ENCODE measurements at places on chromosomes 6 and 20. TPM values are rescaled to one million over a fixed set of nuclear protein-coding genes. Genes with fewer than 3 reads are reported as not detected.
A peak's percentile ranks its signal among the peaks of the same experiment; 100 is the strongest.

DNA sequence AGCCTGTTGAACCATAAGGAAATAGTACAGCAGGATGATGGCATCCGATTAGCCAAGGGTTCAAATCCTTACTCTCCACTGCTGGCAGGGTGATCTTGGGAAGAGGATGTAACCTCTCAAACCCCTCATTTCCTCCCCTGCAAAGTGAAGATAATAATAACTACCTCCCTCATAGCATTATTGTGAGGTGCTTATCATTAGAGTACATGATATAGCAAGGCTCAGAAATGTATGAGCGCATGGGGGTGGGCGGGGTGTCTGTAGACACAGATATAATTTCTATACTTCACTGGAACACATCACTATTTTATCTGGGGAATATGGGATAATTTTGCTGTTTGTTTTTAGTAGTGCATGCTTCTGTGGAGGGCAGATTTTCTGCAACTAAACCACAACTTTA lies 89.8 kb upstream of the LAMP5 start:
- DNase-seq: no peak

- peak; percentile 46 for DNase-seq
Measured at GRCh38 chr6:77463308-77463860, at the start of gene HTR1B. Gene HTR1B, minus strand, starts transcription at chr6:77463491. Its CDS starts 88 bp downstream, at chr6:77463403.

GRCh38 chr6:26394289-26394688 lies 7.8 kb upstream of the BTN3A1 start:
- peak; percentile 52 for DNase-seq

- peak; percentile 56 for DNase-seq
Measured at GRCh38 chr6:34248198-34248726, 544 bp downstream of the SMIM29 start.

GRCh38 chr20:41392295-41392694 lies 25.7 kb upstream of the EMILIN3 start:
- DNase-seq: no peak

DNA sequence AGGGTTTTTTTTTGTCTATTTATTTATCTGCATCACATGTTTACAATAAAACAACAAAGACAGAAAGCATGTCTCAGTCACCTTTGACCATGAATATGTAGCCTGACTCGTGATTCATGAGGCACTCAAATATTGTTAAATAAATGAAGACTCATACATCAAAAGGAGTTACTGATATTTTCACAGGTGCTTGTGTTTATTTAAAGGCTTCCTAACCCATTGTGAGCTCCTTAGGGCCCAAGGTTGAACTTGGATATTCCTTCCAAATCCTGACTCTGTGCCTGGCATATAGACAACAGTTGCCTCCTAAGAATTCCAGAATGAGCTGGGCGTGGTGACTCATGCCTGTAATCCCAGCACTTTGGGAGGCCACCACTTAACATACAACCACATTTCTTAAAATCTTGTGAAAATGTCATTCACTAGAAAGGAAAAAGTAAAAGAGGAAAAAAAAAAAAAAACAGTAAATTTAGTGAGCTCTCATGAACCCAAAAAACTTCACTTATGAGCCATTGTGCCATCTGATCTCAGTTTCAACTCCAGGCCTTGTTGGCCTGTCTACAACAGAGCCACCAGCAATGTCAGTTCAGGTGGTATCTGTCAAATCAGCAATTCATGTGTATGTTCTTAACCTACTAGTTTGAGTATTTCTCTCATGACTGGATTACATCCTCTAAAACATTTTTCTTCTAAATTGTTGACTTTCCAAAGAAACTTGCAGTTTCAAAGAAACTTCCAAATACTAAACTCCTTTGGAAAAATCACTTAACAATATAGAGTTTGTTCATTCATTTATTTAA lies 162.7 kb upstream of the MARCKS start:
- DNase-seq: no peak

GRCh38 chr20:21301940-21302663 lies 1.0 kb upstream of the XRN2 start:
- DNase-seq: no peak

- DNase-seq: no peak
Measured at GRCh38 chr20:61791995-61792394, 273.7 kb downstream of the TAF4 start.

GRCh38 chr6:134317471-134318131 lies at the start of gene SGK1:
Gene SGK1, minus strand, starts transcription at chr6:134318112. Its CDS starts 652 bp downstream, at chr6:134317460.
- DNase-seq: peak; percentile 70

- no peak for DNase-seq
Measured at GRCh38 chr20:62902926-62903615, 23.2 kb downstream of the DIDO1 start.

GRCh38 chr6:43723737-43724295 lies 36.2 kb upstream of the MRPS18A start:
- peak; percentile 78 for DNase-seq

DNA sequence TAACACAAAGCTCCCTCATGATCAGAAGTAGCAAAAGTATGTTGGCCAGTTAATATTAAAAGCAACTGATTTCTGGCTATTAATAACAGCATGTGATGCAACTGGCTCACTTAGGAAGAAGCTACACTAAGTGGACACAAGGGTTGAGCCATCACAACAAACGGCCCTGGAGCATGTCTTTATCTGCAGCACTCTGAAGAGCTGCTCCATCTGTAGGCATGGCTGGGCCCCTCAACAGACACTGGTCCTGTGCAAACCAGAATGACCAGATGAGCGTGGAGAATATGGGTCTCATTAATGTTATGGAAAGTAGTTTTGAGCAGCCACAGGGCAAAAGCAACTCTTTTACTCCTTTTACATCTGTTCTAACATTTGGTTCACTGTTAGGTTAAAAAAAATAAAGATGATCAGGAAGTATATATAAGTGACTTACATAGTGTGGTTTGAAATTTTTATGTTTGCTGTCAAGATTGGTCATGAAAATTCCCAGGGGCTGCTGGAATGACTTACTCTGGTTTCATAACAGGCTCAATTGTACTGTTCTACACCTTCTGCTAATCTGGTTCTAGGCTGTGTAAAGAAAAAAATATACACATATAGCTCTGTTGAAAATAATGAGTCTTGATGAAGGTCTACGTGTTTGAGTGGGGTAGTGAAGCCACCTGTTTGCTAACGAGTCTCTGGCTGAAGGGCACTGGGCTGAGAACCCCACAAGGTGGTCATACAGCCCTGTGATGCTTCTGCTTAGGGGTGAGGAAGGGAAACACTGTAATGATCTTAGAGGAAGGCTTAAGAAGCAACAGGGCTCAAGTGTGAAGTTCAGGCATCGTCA lies 58.1 kb downstream of the INSM1 start:
- DNase-seq: no peak

GRCh38 chr20:17634661-17635331 lies 47.2 kb downstream of the RRBP1 start:
- DNase-seq: no peak

GRCh38 chr6:144723431-144723830 lies 438.3 kb downstream of the UTRN start:
- DNase-seq: no peak

DNA sequence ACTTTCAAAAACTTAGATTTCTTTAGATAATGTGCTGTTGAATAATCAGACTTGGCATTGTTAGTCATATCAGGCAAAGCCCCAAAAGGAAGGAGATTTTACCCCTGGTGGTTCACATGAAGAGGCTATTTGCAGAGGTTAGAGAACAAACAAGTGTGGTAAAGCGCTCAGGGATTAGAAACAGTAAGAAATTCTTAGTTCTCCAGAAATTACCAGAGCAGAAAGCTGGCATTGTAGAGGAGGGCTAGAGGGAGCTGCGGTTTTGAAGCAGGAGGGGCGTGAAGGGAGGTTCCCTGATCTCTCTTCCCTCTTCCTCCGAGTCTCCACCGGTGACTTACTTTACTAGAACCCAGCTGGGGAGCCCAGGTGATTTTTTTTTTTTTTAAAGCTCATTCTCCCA lies 10.2 kb downstream of the MYO6 start:
- DNase-seq: no peak

DNA sequence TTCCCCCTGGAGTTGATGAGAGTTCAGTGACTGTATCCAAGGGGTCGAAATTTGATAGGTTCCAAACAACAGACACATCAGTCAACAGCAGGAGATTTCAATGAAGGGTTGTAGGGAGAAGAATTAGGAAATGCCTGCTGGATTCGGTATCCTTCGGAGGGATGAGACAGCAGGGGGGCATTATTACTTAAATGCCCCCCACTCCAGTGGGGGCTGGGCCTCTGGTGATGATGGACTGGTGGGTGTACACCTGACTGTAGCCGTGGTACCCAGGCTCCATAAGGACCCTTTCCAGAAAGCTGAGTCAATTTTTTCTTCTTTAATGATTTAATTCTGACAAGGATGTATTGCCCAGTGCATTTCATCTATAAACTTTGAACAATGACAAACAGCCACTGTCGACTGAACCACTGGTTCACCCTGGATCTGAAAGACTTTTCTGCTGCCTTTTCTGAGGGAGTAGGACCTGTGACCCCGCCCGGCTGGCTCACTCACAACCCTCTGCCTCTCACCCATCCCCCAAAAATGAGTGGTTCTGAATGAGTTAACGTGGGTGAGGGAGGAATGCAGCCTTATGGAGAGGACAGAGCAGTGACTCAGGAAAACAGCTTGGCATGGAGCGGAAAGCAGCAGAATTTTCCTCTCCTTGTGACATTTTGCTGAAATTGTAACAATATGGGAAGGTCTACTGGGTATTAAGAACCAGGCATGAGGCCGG lies 41.0 kb downstream of the ZMYND8 start:
- DNase-seq: peak; percentile 53

GRCh38 chr6:155103816-155104366 lies 108.8 kb downstream of the TIAM2 start:
- DNase-seq: no peak

- no peak for DNase-seq
Measured at GRCh38 chr20:10501402-10501801, 66.3 kb downstream of the SLX4IP start.

DNA sequence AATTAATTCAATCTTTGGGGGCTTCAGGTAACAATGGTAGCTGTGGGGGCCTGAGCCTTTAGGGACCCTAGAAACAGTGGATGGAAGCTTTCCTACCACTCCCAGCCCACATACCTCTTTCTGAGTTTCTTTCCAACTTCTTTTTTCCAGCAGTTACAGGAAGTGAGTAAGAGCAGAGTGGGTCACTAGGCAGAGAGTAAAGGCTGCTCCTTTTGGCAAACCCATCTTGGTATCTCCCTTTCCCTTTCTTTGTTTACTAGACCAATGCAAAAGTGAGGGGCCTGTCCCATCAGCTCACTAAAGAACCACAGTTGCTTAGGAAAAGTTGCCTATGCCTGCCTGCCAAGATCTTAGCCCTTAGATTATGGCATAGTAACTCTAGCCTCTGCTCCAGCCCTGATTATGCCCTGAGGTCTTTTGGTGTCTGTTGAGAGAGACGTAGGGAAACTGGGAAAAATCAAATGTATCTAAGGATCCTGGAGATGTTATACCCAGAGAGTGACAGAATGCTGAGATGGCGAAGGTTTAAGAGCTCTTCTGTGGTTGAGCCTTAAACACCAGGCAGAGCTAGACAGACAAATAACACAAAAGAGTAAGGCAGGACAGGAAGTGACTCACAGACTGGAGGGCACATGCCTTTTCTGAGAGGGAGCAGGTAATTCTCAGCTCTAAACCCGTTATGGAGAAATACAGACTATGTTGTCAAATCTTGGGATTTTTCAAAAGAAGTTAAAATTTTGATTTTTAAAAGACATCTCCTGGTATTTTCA lies 31.3 kb downstream of the TRMT6 start:
- peak; percentile 67 for DNase-seq

DNA sequence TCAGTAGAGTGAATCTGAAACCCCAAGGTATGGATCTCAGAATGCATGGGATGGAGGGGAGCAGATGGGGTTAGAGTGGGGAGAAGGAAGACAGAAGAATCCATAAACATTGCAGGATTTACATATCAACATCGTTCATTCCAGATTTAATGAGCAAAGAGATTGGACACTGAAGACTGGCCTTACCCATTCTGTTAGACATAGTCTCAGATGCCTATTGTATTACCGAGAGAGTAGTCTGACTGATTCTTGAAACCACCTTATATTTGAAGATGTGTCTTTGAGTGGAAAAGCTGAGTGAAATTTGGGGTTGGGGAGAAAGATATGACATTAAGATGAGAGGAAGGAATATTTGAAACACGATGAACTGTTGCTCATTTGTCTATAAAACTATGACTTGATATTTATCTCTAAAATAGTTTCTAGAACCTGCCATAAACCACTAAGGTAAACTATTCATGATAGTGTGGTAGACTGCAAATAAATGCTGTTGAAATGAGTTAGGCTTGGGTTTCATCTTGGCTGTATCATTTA lies 5.7 kb downstream of the HLA-DRA start:
- DNase-seq: no peak

DNA sequence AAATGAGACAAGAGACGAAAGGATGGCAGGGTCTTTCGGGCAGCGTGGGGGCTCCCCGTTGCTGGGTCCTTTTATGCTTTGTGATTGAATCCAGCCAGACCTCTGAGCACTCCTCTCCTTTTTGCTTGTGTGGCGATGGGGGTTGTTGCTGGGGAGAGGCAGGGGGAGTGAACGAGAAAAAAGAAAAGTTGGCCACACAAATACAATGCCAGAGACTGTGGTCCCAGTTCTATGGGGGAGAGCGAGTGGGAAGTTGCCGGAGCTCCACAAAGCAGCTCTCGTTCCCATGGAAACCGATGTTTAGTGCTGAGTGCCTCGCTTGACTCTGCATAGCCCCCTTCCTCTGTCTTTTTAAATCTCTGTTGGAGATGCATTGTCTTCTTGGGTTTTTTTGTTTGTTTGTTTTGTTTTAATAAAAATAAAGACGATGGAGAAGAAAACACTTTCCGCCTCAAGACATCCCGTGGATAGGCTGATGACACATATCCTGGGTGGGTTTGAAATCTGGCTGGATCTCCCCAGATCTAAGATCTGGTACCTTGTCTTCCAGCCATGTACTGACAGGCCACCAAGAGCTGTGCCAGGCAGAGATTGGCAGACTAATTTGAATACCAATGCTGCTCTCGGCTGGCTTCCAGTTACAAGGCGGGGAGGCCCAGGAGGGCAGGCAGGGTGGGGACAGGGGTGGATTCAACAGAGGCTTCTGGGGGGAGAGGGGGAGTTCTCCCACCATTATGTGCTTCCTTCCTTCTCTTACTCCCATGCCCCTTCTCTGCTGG lies 529.3 kb downstream of the QKI start:
- no peak for DNase-seq

- peak; percentile 80 for DNase-seq
Measured at GRCh38 chr20:46347841-46348803, 39.8 kb upstream of the CDH22 start.

- no peak for DNase-seq
Measured at GRCh38 chr6:42239333-42239732, 21.7 kb upstream of the MRPS10 start.

GRCh38 chr20:1019344-1019743 lies 17.2 kb upstream of the RSPO4 start:
- no peak for DNase-seq

GRCh38 chr20:60465993-60466686 lies 507.9 kb downstream of the CDH26 start:
- DNase-seq: peak; percentile 14

- DNase-seq: no peak
Measured at GRCh38 chr6:56841751-56842150, 113.2 kb upstream of the BEND6 start.

The RBL1 gene
- 12.3 TPM for total RNA-seq

The DYNLRB1 gene
- 20.2 TPM for total RNA-seq

The GPR63 gene
- total RNA-seq: 14.2 TPM

The ATG5 gene
- total RNA-seq: 65.0 TPM

The NUS1 gene
- 17.3 TPM for total RNA-seq

The GSTA2 gene
- total RNA-seq: 3.4 TPM

The KCNK15 gene
- 0.96 TPM for total RNA-seq

The ARFGEF3 gene
- total RNA-seq: 4.6 TPM

The C20orf202 gene
- 1.2 TPM for total RNA-seq

The CD93 gene
- 46.7 TPM for total RNA-seq

The SAMD3 gene
- 9.1 TPM for total RNA-seq

The DLK2 gene
- 4.8 TPM for total RNA-seq

The EYS gene
- 17.3 TPM for total RNA-seq

The NR2E1 gene
- 0.48 TPM for total RNA-seq

The SNAP25 gene
- 6.7 TPM for total RNA-seq

The SMLR1 gene
- total RNA-seq: 0.72 TPM
